ENCODE measurements at places on chromosomes 6 and 20.

DNA sequence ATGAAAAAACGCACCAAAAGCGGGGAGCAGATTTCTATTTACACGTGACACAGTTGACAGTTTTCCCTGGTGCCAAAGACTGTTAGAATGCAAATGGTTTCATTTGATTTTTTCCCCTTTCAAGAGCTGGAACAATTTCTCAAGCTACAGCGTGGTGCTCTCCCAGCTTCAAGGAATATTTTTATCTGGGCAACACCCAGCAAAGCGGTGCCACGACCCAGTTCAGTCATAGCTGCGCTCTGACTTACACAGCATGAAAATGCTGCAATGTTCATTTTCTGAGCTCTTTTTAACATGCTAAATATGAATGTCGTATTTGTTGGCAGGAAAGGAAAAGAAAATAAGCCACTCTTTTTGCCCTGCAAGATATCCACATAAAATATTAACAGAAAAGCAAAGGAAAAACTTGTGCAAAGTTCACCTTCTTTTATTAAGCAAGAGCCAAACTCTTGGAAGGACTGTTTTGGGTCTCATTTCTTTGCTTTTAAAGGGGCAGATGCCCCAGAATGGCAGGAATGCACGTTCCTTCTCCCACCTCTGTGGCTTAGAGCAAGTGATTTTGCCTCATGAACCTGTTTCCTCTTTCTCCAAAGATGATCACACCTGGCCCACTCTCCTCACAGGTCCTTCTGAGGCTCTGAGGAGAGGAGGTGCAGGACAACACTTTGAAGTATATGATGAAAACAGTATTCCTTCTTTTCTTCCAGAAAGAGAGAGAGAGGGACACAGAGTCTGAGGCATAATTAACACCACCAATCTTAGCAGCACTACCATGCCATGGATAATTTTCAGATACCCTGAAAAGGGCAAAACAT is 47.0 kb downstream of the TTI1 start:
- no peak for DNase-seq

DNA sequence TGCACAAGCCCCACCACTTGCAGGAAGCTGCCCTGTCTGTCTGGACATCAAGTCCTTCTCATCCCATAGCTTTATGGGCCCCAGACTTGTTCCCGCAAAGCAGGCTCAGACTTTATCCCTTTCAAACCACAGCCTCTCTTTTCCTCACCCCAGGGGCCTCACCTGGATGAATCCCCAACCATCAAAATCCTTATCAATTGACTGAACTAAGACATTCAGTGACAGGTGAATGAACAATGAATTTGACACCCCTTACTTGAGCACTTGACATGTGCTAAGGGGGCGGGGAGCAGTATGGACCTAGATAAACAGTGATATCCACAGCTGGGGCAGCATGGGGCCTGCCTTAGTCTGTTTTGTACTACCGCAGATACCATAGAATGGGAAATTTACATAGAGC is 5.0 kb downstream of the RAB44 start:
- no peak for DNase-seq

- no peak for DNase-seq
Observed at GRCh38 chr20:48825566-48825920, 2.3 kb downstream of the PREX1 start.

- DNase-seq = no peak
Observed at GRCh38 chr20:56348305-56348693, 10.5 kb upstream of the FAM210B start.

DNA sequence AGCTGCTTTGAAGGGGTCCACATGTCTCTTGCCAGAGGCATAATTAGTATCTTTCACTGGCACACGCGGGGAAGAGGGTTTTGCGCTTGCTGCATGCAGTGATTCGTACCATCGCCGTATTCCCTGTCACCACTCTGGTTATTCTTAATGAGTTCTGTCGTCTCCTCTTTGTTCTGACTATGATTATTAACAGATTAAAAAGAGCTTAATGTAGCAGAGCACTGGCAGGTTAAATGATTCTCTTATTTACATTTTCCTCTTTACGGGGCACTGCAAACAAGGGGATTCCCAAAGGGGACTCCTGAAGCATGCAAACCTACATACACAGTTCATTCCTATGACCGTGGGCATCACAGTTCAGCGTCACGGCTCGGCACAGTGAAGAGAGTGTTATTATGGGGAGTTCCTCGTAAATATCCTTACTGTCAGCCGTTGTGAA is 204.8 kb downstream of the DTNBP1 start:
- no peak for DNase-seq

DNA sequence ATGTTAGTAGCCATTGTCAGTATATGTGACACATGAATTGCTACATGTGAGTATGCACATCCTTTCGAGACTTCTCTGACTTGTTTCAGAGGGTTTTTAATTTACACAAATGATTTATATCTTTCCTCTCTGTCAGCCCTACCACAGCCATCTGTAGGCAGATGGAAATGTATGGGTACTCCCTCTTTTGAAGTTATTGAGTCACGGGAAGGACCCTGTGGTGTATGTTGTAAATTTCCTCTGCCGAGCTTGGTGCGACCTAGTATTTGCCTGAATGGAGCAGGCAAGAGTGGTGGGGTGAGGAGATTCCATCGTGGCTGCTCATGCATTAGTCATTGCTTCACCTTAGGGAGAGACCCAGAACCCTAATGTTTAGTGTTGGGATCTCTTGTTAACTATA is 171.9 kb downstream of the JARID2 start:
- DNase-seq = no peak

GRCh38 chr6:44457596-44457995 is 70.1 kb downstream of the CDC5L start:
- DNase-seq = no peak

- DNase-seq = no peak
Observed at GRCh38 chr6:107564589-107564951, 74.7 kb downstream of the SOBP start.

DNA sequence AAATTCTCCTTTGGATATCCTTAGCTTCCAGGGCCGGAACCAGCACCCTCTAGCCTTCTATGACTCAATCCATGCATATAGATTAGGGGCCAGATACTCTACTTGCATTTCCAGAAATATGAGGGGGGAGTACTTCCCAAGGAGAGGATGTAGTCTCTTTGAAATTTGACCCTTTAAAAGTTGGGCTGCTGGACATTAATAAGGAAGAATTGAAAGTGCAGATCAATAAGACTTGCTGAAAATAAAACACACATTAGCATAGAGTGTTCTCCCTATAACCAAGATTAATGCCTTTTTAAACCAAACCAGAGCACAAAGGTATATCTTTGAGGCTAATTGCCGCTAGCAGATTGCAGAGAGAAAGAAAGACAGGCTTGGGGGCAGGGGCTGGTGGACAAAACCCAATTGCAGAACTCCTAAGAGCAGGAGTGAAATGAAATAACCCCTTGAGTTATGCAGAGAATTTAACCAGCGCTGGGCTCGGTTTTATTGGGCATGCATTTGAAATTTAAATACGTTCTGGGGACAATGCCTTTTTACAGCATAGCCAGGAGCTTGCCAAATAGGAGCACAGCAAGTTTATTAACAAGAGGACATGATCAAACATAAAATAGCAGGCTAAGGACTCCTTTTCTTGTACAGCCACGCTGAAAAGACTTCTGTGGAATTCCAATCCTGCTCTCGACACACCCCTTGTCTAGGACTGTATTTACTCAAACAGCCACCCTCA is 108.2 kb upstream of the SALL4 start:
- no peak for DNase-seq

DNA sequence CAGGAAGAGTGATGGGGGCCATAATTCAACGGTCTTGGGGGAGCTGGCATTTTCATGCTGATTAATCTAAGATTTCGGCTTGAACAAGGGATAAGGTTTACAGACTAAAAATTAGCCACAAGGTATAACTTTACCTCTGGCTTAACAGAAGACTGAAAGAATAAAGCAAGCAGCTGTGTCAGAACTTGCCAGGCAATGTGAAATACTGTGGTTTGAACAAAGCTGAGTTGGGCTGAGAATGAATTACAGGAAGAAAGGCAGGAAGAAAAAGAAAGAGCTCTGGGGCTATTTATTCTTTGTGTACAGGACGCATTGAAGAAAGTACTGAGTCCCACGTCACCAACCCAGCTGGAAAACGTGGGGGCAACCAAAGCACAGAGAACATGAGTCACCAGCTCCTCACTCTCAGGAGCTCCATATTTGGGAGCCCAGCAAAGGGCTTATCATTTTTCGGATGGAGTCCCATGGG is 121.5 kb upstream of the NEDD9 start:
- peak; percentile 52 for DNase-seq

DNA sequence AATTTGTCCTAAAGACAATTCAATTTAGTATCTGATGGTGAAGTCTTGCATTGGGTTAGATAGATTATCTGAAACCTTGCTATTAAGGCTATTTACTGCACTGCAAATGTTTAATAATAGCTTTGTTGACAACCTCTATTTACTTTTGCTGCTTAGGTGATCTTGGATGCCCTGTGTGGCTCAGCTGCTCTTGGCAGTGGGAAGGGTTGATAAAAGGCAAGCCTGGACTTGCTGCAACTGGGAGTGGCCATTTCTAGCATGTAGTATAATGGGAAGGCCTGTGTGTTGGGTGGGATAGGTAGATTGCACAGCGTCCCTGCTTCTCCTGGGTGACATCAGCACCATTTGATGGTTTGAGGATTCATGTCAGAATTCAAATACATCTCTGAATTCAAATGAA is 49.1 kb downstream of the ARMC2 start:
- DNase-seq = no peak

GRCh38 chr6:31031095-31031494 is 20.8 kb downstream of the MUC22 start:
- DNase-seq = no peak

DNA sequence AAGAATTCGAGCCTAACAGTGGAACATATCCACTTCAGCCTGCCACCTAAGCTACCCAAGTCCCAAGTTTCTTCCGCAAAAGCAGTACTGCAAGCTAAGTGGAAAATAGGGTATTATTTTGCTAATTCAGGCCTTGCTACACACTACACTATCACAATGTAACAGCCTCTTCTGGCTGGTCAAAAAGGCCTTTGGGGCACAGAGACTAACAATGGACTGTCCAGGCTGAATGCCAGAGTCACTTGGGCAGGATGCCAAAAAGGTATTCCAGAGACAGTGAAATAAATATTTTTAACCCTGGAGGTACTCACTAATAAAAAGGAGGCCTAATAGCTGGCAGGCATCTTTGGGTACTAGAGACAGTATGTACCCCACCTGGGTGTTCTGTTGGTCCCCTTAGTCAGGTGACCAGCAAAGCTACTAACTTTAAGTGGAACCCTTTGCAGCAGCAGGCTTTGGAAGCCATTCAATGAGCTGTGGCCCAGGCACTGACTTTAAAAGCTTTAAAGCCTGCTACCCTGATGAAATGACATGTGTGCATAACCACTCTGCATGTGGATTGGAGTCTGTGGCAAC is 692.1 kb downstream of the HTR1B start:
- no peak for DNase-seq

GRCh38 chr6:43395776-43396175 is 26.3 kb upstream of the ZNF318 start:
- no peak for DNase-seq

DNA sequence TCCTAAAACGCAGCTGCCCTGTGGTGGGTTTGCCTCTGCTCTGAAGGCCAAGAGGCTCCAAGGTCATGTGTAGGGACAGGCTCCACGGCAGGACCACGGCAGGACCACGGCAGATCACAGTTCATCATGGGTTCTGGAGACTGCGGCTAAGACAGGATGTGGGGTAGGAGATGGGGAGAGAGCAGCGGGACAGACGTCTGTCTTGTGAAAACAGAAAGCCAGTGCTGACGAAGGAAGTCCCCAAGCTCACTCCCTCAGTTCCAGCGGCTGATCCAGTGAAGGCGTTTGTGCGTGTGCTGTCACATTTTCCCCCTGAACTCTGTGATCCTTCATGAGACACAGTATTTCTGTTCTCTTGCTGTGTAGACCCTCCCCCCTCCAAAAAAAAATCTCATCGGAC is 67.9 kb upstream of the PTGIS start:
- no peak for DNase-seq

- DNase-seq = no peak
Observed at GRCh38 chr6:70684794-70685493, 17.3 kb downstream of the SMAP1 start.

DNA sequence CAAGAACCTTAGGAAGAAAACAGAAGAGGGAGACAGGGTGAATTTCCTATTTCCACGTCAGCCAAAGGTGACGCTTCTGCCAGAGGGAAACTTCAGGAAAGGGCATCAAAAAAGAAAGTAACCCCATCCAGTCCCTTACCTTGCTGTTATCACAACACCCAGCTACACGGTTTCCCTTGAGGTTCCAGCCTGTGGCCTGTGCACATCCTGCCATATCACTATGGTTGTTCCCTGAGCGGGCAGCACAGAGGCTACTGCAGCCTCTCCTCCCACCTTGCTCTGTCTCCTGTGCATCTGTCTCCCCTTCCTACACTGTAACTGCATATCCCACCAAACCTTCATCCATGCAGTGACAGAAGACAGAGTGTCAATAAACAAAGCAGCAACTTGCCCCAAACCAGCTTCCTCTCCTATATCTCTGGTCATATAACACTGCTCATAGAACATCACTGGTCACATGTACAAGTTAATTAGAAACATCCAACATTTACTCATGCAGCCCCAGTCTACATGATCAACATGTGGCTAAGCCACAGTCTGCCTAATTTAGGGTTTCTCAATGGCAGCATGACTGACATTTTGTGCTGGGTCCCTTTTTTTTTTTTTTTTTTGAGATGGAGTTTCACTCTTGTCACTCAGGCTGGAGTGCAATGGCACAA is 54.7 kb downstream of the GFOD1 start:
- no peak for DNase-seq

GRCh38 chr6:7693827-7694226 is 32.1 kb upstream of the BMP6 start:
- no peak for DNase-seq

DNA sequence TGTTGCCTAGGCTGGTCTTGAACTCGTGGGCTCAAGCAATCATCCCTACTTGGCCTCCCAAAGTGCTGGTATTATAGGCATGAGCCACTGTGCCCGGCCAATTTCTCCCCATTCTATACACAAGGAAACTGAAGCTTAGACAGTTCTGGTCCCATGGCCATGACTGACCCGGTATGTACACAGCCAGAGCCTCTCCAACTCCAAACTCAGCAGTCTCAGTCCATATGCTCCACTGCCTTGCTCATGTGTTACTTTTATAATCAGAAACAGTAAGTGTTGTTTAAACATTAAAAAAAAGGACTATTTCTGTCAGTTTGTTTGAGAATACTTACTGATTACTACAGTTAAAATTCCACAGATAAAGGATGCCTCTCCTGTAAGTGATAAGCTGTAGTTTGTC is 50.6 kb downstream of the RNF24 start:
- DNase-seq = no peak

DNA sequence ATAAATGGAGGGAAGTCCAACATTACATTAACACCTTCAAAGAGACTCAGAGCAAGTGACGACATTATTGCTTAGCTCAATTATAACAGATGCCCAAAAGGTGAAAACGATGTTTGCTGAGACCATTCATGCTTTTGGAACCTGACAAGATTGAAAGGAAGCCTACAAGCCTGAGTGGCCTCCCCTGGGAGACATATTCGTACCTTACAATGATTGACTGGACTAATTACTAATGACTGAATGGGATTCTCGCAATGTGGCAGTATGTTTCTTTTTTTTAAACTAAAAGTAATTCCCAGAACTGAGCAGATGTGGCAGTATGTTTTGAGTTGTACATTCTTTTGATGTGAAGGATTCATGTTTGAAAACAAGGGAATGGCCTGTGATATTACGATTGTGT is 49.9 kb downstream of the VEGFA start:
- no peak for DNase-seq

All from stimulated activated CD4-positive, alpha-beta T cell treated with anti-CD3 and anti-CD28 coated beads, Interleukin-1b, Interleukin-23, amount 100 ng/mL, for 4 hours (primary cell).